Large intestine (tissue), 12 donors: ENCODE measurements at places on chromosomes 12 and 14.
A peak's percentile ranks its signal among the peaks of the same experiment; 100 is the strongest.

GRCh38 chr12:26971963-26972362 is 33.7 kb downstream of the FGFR1OP2 start:
- no peak for DNase-seq

GRCh38 chr14:74582910-74583581 is 29.0 kb downstream of the LTBP2 start:
- no peak for DNase-seq

- DNase-seq, result no peak
Measured at GRCh38 chr12:85322715-85323114, 42.7 kb downstream of the ALX1 start.

- DNase-seq, result no peak
Measured at GRCh38 chr12:105227879-105228278, 8.1 kb downstream of the APPL2 start.

DNA sequence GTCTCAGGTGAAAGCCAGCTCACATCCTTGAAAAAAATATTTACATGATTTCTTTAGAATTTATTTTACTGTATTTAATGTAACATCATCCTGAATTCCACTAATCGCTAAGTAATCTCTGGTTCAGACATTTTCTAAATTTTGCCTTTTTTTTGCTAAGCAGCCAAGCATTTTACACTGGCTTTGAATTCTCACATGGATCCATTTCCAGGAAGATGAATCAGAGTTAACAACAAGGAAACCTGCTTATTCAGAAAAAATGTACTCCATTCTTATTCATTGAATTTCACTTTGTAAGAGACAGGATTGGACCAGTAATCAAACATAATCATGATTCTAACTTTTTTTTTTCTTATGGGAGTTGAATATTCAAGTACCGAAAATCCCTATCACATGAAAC is 1785.1 kb upstream of the FLRT2 start:
- DNase-seq, result no peak

DNA sequence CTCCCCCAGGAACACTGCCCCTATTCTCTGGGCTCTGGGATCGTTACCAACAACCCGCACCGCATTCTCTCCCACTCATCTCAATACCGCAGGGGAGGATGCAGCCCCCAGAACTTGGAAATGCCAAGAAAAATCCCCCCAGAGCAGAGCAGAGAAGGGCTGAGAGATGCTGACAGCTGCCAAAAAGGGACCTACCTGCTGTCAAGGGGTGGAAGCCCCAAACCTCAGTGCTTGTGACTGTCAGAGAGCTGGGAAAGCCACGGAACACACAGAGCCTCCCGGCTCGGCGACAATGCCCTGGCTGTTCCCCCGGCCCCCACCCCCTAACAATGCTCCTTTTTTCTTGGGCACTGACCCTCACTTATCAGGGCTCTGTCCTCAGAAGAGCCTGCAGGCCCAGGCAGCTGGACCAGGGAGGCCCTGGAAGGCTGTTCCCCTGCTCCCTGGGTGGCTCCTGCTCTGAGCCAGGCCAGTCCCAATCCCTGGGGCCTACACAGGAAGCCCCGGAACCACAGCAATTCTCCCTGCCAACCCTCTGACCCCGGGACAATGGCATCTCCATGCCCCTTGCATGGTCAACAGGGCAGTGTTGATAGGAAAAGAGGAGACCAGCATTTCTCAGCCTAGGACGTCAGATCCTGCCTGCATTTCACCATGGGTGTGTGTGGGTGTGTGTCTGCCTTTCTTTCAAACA is 78.9 kb downstream of the ITPK1 start:
- no peak for DNase-seq

DNA sequence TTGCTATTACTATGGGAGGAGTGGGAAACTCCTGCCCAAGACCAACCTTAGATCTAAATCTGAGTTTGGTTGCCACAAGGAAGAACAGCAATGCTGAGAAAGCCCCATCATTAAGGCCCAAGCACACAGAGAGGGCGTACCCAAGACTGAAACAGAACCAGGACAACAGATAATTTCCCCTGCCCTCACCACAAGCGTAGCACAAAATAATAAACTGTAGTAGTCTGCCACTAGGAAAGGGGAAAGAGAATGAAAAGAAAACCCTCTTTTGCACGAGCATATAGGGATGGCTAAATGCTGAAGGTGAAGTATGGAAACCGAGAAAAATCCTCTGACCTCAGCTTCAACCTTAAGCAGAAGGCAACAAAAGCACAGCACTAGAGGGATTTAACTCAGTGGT is 76.5 kb upstream of the DHRS4 start:
- no peak for DNase-seq

DNA sequence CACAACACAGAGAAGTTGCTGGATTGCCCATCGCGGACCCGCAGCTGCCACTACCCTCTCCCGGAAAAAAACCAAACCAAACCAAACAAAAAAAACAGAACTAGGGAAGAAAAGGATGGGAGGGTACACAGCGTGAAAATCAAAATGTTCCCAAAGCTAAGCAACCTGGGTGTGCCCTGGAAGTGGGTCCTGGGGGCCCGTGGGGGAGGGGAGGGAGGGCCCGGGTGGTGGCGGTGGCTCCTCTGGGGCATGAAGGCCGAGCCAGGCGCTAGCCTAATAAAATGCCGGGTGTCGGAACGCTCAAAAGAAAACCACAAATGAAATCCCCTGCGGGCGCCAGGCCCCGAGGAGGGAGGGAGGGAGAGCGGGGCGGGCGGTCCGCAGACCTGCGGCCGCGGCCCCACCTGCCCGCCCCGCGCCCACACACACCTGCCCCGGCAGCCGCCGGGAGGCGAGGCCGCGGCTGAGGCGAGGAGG is 787 bp downstream of the HECTD4 start:
- peak; percentile 8 for DNase-seq

DNA sequence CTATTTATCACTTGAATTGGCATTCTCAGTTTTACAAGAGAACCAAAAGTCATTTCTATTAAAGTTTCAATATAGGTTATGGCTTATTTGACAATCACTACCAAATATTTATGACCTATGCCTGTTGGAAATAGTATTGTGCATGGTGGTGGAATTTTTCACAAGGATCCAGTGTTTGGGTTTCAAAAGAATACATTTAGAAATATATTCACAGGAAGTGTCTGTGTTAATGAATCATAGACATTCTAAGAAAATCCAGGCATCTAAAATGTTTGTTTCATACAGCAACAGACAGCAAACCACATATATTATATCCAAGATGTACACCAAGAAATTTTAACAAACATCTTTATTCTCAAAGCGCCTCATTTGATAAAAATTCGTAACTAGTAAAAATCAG is 92.7 kb downstream of the MED13L start:
- DNase-seq, result no peak

- DNase-seq, result no peak
Measured at GRCh38 chr12:45613855-45614254, 115.7 kb upstream of the ARID2 start.

GRCh38 chr12:54853933-54854538 is at the start of gene MUCL1:
Gene MUCL1 (plus strand): TSS chr12:54854516. CDS start chr12:54854583, 67 bp downstream.
- DNase-seq, result peak; percentile 50

- DNase-seq, result no peak
Measured at GRCh38 chr14:36524874-36525745, 5.1 kb upstream of the NKX2-1 start.

DNA sequence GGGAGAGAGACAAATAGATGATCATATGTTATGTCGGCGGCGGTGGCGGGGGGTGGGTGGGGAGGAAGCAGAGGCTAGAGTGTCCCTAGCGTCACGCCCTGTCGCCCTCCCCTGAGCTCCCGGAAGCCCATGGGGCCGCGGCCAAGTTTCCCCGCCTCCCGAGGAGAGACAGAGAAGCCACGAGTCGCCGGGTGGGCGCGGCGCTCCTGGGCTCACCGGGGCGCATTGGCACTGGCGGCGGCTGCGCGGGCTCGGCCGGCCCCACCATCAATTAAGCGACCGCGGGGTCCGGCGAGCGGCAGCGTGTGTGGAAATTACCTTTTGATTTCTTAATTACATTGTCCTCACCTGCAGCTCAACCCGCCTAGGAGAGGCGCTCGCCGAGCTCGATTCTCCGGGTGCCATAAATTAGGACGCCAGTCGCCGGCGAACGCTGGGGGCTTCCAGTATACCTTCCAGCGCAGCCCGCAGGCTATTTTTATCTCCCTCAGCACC is 119.9 kb upstream of the LHX5 start:
- peak; percentile 27 for DNase-seq

DNA sequence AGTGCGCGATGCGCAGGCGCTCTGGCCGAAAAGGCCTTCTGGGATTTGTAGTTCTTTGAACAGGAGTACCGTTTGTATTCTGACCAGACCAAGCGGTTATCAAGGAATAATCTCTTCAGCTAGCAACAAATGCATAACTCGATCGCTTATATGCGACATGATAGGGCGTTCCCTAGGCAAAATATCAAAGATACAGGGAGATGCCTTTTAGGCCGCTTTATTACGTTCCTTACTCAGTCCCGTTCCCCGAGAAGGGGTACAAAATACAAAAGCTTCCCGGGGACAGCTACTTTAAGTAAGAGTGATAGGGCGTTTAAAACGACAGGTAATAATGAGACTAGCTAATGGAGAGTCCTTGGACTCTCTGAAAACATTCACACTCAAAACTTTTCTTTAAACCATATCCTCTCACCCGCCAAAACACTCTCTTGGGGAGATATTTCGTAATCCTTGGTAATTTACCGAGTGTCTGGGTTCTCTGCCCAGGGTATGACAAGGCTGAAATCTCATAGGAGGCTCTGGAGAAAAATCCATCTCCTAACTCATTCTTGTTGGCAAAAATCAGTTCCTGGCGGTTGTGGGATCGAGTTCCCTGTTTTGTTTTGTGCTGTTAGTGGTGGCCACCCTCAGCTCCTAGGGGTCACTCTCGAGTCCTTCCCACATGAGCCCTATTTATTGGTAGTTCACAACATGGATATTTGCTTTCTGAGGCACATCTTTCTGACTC is 412 bp upstream of the SNW1 start:
- DNase-seq, result peak; percentile 4

DNA sequence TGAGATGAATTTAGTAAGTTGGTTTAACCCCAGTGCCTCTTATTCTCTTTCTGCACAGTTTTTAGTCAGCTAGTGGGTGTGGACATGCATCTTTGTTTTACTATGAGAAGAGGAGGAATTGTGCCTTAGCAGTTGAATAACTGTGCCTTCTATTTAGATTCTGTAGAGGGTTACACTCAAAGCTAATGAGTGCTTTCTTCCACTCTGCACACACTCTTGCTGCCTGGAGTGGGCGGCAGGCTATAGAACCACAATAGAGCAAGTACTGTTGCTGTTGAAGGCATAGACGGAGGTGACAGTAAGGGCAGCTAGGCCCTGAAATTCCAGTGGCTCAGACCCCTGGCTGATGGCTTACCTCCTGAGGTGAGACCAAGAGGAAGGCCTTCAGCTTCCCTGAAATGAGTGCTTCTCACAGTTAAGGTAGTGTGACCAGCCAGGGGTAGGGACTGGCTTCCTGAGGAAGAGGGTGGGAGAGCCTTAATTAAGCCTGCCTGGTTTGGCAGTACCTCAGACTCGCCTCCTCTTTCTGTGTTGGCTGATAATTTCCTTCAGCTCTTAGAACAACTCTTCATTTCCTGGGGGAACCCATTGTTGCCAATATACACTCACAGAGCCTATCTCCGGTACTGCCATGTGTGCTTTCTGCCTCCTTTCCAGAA is 24.7 kb downstream of the SUSD6 start:
- no peak for DNase-seq

- DNase-seq, result no peak
Measured at GRCh38 chr14:68312884-68313610, 479.8 kb downstream of the ZFP36L1 start.

DNA sequence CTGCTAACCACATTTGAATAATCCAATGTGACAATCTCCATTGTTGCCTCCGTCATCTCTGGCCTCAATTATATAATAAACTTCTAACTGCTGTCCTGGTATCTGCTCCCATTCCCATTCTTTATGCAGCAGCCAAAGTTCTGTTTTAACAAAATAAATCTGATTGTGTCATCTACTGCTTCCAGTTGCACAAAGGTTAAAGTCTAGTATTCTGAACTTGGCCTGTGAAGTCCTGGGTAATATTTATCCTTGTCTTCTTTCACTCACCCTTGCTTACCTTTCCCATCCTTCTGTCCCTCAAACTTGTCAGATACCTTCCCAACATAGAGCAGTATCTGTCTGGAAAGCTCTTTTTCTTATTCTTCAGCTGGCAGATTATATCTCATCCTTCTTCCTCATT is 19.3 kb upstream of the STRAP start:
- DNase-seq, result peak; percentile 31

DNA sequence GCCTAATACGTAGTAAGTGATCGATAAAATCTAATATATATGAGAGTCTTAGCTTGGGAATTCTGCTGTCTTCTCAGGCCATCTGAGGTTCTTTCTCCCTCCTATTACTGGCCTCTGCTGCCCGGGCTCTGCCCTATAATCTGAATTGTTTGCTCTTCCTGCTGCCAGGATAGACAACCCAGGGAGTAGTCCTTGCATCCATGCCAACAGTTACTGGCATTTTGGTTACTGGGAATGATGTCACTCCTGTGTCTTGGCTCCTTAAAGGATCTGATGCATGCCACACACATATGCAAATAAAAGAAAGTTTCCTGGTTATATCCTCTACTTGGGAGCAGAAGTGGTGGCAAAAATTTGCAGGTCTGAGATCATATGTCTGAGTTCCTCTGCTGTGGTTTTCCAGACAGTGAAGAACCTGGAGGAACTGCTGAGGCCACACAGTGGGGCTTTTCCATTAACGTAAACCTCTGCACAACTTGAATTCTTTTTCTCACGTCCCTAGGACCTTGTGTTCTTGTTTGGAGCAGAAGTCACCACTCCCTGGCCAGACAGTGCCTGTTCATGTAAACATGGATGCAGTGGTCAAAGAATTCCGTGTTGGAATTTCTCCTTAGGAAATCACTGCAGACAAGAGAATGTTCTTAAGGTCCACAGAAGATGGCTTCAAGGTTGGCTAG is 320.6 kb upstream of the TBX3 start:
- no peak for DNase-seq

DNA sequence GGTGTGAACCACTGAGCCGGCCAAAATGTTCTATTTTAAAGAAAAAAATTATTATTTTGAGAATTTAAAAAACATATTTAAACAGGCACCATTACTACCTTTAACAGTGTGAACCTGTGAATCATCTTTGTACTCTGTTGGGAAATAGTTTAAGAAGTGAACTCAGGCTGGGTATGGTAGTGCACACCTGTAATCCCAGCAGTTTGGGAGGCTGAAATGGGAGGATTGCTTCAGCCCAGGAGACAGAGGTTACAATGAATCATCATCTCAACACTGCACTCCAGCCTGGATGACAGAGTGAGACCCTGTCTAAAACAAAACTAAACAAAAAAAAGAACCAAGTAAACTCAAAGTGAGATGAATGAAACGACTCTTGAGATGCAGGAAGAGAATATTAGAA is 3.1 kb upstream of the WDR89 start:
- no peak for DNase-seq

DNA sequence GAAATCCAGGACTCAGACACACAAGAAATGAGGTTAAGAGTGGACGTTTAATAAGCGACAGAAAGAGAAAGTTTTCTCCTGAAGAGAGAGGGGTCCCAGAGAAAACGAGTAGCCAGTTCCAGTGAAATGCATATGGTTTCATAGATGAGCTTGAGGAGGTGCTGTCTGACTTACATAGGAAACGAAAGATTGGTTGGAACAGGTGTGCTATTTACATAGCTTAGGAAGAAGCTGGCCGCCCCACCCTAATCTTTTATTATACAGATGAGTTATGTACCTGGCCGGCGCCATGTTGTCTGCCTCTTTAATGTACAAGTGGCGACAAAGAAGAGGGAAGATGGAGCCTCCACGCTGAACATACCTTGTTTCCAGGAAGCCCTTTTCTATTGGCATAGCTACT is 223.0 kb downstream of the SLC6A15 start:
- no peak for DNase-seq
